ENCODE measurements at places on chromosomes 4 and X. TPM values are rescaled to one million over a fixed set of nuclear protein-coding genes. Genes with fewer than 3 reads are reported as not detected.

FRMPD4 gene
- not detected for total RNA-seq

ZNF518B gene
- total RNA-seq, result not detected

IQCM gene
- not detected for total RNA-seq

ARHGAP6 gene
- total RNA-seq, result not detected

OTUD6A gene
- not detected for total RNA-seq

CABS1 gene
- not detected for total RNA-seq

APLN gene
- total RNA-seq, result 0.35 TPM

TCP11X2 gene
- not detected for total RNA-seq

ADH1A gene
- total RNA-seq, result not detected

NR3C2 gene
- total RNA-seq, result 14.5 TPM

HSFX4 gene
- total RNA-seq, result not detected

TEX11 gene
- not detected for total RNA-seq

MAOB gene
- 56.8 TPM for total RNA-seq

- DNase-seq, result no peak
These were observed 112.4 kb downstream of the RNF150 start for GRCh38 chr4:141020801-141021261.

DNA sequence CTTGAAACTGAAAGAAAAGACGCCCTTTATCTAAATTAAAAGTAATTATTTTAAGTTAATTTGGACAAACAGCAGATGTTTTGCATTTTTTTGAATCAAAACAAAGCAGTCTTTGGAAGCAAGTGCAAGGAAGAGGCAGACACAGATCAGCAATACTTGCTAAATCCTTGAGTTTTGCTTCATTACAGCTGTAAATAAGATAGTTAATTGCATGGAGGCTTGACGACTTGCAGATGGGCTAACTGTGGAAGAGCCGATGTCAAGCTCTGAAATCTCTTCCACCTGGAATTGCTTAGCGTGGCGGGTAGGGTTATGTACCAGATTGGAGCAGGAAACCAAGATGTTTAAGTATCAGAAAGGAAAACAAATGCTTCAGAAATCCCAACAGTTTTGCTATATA lies 148.8 kb downstream of the POLA1 start:
- no peak for DNase-seq

- DNase-seq, result peak; percentile 2
These were observed 105.1 kb downstream of the FNIP2 start for GRCh38 chr4:158873795-158874401.

GRCh38 chr4:40454816-40455215 lies 119.7 kb downstream of the CHRNA9 start:
- no peak for DNase-seq

DNA sequence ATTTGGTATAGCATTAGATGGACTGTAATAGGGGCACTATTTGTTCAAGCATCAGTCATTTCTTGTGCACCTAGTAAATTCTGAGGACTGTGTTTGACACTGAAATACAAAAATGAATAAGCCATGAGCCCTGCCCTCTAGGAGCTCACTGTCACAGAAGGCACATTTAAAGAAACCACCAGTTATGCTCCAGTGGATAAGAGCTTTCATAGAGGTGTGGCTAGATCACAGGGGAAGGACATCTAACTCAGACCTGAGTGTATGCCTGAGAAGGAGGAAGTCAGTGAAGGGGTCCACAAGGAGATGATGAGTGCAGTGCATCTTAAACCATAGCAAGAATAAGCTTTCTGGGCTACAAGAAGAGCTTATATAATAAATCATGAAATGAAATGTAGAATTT lies 40.1 kb downstream of the BTC start:
- no peak for DNase-seq

DNA sequence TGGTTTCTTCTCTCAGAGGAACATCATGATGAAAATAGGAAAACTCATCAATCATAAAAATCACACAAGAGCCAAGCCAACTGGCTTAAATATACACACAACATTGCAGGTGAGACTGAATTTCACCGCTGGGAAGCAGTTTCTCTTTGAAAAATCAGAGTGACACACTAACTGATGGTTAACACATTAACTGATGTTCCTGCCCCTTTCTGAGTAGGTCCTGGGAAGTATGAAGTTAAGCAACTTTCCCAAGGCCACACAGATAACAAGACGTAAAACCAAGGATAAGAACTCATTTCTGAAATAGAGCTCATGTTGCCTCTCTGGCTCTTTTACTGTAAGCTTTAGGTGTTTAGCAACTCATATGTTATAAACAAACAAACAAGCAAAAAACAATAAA lies 813.7 kb upstream of the HS3ST1 start:
- no peak for DNase-seq

DNA sequence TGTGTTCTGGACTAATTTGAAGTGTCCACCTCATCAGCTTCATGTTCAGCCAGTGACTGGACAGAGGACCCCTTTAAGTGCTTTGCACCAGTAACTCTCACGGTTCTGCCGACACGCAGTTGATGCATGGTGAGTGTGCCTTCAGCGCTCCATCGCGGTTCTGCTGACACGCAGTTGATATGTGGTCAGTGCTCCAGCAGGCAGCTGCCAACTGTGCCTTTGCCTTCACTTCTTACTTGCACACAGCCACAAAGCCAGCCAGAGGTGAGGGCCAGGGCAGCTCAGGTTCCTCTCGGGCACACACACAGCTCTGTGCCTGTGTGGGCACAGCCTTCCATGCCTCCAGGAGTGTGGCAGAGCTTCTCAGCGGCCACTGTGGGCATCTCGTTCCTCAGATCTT lies 12.4 kb downstream of the NKX1-1 start:
- no peak for DNase-seq

DNA sequence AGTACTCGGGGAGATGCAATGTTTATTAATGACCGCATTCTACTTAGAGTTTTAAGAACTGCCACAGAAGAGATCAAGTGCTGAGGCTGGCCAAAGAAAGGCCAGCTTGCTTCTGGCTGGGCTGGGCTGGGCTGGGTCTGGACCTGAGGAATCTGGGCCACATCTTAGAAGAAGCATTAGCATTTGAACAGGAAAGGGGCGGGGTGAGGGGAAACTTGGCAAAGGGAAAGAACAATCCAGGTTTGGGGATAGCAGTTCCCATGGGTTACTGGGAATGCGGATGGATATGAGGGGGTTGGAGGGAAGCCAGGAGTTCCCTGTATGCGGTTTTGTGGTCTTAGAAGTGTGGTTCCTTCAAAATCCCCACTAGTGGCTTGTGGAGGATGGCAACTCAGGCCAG lies 83.3 kb downstream of the CLDN34 start:
- no peak for DNase-seq

- no peak for DNase-seq
These were observed 151.8 kb downstream of the SMIM20 start for GRCh38 chr4:26065833-26066232.

DNA sequence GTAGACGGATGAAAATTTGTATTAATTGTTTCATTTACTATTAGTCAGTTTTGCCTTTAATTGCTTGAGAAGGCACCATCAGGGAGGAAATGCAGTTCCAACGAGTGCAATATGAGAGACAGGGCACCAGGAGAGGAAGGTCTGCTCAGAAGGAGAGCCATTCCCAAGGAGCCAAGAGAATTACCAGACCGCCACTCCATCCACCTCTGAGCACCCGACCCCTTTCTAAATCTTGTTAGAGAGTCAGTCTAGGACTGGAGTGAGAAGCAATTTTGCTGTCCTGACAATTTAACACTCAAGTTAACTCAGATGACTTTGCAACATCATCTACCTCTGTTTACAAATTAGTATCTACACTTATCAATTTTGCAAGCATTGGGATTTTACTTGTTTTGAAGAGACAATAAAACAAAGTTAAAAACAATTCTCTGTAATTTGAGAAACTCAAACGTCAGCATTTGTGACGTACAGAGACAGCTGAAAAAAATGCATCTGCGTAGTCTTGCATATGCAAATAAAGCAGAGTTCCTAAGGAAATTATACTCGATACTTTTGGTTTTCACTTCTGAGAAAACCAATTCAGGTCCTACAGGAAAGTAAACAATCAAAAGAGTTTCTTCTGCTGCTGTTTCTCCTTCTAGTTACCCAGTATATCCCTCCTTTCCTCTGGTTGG lies 1704.7 kb upstream of the TENM3 start:
- no peak for DNase-seq

DNA sequence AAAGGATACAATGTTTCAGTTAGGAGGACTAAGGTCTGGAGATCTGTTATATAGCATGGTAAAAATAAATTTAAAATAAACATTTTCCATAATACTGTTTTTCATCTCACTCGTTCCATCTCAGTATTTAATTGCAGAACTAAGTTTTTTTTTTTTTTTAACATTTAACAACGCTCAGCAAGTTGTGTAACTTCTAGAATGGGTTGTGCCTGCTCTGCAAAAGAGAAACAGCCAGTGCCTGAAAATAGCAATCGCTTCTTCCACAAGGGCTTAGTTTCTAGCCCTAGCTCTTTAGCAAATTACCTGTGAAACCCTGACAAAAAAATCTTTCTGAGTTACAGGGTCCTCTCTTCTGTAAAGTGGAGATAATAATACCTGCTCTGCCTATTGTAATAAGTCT lies 41.9 kb downstream of the CNGA1 start:
- DNase-seq, result no peak

DNA sequence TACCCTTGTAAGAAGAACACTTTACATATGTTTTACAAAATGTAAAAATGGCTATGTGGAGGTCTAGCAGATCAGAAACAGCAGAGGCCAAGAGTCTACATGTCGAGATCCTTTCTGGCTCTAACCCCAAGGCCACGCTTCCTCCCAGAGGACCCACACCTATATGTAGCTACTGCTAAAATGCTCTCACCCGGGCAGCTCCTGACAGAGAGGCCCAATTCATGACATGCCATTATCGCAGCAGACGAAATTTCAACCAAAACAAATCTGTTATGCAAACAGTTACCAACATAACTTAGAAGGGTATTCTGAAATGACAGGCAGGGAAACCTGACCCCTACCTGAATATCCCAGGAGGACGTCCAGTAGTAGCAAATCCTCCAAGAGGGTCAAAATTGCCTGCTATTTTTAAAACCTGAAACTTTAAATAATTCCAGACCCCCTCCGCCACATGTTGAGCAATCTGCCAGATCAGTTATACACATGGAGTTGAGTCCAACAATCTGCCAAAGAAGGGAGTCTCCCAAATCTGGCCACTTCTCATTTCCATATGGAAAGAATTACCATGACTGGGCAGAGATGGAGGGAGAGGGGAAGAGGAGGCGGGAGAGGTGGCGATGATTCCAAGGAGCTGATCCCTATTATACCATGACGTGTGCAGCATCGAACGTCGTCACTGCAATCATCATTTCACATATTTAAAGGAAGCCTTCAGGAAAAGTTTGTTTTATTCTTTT lies 192.9 kb upstream of the TBL1X start:
- DNase-seq, result no peak

DNA sequence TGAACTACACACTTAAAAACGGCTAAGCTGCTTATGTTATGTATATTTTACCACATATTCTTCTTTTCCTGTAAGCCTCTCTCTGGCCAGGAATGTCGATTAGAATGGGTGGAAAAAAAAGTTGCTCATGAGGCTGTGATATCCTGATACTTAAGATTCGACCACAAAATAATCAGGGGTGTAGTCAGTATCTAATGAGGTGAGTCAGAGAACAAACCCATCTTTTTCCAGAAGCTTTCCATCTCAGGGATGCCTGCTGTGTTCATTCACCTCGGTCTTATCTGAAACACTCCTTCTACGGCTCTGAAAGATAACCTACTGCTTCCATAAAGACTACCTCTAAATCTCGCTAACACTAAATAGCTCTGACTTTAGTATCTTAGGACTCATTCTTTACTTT lies 142.7 kb upstream of the MAP3K15 start:
- no peak for DNase-seq

- DNase-seq, result no peak
These were observed 31.4 kb downstream of the EVC start for GRCh38 chr4:5742388-5742787.

GRCh38 chr4:105998171-105999063 lies 103.1 kb downstream of the NPNT start:
- peak; percentile 20 for DNase-seq

DNA sequence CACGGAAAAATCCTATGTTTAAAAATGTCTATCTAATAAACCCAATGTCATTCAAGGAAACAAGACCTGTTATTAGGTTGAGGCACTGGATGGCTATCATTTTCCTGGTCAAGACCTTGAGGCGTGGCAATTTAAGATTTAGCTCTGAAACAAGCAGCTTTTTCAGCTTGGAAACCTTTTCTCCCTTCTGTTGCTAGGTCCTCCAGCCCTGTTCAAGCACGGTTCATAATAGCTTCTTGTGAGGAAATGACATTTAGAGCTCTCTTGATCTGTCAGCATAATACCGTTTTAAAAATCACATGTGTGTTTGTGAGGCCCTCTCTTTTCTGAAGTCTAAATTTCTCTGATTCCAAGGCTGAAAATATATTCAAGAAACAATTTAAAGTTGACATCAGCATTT lies 133.6 kb upstream of the GRPR start:
- DNase-seq, result no peak

GRCh38 chr4:152590179-152591031 lies 54.5 kb upstream of the FBXW7 start:
- no peak for DNase-seq

Data from Calu3 (cell line).